ENCODE measurements at places on chromosomes 6 and 20.

DNA sequence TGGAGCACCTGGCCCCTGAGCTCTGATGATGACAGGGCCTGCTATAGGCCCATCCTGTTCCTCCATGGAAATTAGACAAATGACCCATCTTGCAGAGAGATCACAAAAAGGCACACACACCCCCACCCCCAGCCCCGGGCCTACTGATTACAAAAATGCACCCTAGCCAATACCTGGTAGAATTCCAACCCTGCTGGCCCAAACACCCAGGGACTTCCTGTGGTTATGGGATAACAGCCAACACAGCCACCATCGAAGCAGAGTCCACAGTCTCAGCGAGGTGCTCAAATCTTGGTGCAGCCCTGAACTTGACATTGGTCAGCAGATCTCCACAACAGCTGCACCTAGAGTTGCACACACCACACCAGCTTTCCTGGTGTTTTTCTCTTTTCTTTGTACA is 17.0 kb downstream of the NCR2 start:
- DNase-seq: no peak

GRCh38 chr6:159977255-159977903 is 8.5 kb downstream of the IGF2R start:
- no peak for DNase-seq

GRCh38 chr20:21640556-21640955 is 64.9 kb upstream of the PAX1 start:
- no peak for DNase-seq

DNA sequence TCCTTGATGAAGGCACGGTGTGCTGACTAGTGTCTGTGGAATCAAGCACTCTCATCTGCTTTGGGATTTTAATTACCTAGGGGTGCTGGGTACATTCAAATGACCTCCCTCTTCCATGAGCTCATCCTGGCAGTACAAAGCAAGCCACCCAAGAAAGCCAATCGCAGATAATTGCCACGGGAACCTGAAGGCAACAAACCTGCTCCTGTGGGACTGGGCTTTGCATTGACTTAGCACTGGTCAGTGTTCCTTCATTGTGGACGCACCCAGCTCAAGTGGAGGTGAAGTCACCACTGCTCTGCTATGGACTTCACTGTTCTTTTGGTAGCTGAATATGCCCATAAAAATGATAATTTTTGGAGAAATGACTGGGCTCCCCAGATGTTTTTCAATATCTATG is 261.6 kb upstream of the FERMT1 start:
- DNase-seq: no peak

GRCh38 chr6:156410649-156411048 is 366.5 kb upstream of the ARID1B start:
- DNase-seq: no peak

GRCh38 chr6:122631571-122632249 is 21.5 kb downstream of the PKIB start:
- no peak for DNase-seq
